H7 (cell line): ENCODE measurements at places on chromosomes 6 and 20.

GRCh38 chr6:2659381-2659780, 91.3 kb downstream of the MYLK4 start:
- no peak for DNase-seq

DNA sequence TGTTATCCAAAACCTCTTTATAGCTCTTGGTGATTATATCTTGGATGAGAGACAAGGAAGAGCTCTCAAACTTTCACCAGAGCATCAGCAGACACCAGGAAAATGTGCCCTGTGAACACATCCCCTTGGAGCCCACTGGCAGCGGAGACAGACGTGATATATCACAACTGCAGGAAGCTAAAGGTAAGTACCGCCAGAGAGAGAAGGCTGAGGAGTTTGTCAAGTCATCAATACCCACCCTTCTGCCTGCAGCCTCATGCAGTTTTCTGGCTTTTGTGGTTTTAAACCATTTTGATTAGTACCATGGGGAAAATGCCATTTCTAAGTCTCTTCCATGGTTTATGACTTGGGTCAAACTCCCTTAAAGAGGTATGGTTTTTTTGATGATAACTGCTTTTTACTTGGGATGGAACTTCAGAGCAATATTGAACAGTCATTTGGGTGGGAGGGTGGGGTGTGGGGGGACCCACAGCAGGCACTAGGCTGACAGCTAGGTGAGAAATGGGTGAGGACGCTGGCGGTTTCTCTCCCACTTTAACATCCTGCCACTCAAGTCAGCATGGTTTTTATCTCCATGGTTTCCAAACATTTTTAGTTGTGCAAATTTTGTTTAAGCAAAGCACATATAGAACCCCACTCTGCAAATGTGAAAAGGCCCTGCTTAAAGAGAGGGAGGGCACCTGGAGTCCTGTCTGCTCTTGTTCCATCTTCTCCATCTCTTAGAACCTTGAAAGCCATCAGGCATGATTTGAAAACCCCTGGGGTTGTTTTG, 108.4 kb downstream of the SCML4 start:
- no peak for DNase-seq

- no peak for DNase-seq
Observed at GRCh38 chr6:33589392-33589730, 9.3 kb upstream of the BAK1 start.

- DNase-seq, result peak; percentile 2
Observed at GRCh38 chr6:113306552-113307145, 550.5 kb upstream of the MARCKS start.
